ENCODE measurements at places on chromosomes 5 and 9.

DNA sequence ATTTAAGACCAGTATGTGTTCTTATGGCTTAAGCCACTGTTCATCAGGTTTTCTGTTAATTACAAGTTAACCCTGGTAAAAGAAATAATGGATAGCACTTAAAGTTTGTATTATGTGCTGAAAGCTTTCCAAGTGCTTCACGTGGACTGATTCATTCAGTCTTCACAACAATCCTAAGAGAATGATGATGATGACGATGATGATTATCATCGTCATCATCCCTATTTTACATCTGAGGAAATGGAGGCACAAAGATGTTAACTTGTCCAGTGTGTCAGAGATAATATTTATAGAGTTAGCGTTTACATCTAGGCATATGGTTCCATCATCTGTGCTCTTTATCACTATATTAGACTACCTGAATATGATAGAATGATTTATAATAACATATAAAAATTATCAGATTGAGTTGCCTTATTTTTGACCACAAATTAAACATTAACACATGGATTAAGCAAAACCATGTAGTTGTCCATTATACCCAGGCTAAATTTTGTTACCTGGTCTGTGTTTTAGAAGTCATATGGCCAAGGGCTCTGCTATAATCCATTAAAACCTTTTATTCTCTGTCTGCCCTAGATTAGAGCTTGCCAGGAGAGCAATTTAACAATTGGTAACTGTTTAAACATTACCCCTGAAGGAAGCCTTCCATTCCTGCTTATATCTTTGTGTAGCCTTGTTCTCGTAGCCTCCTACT is 102.3 kb upstream of the MAP3K1 start:
- DNase-seq = no peak

DNA sequence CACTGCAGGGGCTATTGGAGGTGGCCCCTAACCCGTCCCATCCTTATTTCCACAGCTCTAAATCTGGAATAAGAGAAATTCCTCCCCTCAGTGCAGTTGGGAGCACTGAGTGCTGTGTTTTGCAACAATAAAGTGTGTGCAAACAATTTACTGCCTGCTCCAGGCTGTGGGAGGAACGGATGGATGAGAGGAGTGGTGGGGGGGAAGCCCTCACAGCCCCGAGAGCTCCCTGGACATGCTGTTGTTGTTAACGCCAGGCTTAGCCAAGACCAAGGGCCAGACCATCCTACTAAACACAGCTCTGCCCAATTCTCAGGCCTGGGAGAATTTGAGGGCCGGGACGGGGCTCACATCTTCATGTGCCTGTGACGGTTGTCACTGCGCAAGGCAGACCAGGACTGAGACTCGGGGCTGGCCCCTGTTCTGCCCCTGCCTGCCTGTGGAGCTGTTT is 200.2 kb downstream of the DAB2IP start:
- DNase-seq = no peak

DNA sequence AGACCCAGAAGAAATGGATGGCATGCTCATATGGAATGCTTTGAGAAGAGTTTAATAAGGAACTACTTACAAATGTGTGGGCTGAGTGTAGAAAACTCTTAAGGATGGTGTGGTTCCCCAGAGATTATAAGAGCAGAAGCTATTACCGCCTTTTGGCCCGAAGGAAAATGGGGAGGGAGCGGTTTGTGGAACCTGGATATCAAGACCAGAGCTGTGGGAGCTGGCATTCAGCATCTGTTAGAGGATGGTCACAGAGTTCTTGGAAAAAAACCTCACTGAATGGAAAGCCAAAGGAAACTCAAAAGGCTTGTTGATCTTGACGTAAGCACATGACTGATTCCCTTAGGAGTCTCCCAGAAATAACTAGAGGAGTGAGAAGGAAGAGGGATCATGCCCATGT is 151.0 kb downstream of the PJA2 start:
- no peak for DNase-seq

GRCh38 chr5:34863946-34864345 is 25.0 kb downstream of the TTC23L start:
- no peak for DNase-seq

DNA sequence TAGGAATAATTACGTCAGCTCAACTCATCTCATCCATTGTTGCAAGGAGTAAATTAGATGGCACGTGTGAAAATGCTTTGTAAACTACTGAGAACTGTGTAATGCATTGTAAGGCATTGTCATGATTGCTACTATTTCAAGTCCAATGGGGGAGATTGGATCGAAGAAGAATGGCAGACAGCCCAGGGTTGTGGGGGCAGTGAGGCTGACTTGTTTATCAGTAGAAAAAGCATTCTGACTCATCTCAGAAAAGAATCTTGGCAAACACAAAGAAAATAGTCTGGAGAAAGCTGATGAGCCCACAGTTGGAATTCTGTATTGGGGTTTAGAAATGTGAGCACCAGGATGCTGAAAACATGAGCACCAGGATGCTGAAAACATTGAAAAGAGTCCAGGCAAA is 28.0 kb upstream of the DAP start:
- DNase-seq = no peak

DNA sequence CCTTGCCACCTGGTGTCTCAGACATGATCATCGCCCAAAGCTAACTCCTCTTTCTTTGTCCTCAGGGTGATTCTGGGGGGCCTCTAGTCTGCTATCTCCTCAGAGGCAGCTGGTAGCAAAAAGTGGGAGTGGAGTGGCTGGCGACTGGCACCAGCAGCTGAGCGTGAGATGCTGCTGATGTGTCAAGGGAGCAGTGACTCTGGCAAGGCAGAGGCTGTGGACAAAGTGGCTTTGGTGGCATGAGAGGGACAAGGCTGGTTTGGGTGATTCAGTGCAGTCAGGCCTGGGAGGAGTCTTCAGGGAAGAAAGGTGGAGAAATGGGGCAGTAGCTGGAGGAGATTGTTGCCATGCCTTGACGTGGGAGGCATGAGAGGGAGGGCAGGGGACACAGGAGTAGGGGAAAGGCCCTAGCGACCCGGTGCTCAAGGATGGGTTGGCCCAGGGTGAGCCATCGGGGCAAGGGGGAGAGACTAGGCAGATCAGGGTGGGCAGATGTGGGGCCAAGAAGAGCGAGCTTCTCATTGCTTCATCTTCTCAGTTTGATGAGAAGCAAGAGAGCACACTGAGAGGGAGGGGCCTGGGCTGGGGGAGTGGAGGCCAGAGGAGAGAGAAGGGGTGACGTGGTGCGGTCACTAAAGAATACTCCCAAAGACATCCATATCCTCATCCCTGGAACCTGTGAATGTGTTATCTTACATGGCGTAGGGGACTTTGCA is 64.2 kb upstream of the SPTLC1 start:
- DNase-seq = no peak

DNA sequence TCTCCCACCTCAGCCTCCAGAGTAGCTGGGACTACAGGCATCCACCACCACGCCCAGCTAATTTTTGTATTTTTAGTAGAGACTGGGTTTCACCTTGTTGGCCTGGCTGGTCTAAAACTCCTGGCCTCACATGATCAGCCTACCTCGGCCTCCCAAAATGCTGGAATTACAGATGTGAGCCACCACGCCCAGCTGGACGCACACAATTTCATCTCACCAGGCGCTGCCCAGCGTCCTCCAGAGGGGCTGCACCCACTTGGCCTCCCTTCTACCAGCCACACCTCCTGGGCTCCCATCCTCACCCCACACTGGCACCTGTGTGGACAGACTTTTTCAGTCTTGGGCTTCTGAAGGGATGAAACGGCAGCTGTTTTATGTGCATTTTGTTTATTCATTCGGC is 3.8 kb upstream of the EXOC3 start:
- no peak for DNase-seq

DNA sequence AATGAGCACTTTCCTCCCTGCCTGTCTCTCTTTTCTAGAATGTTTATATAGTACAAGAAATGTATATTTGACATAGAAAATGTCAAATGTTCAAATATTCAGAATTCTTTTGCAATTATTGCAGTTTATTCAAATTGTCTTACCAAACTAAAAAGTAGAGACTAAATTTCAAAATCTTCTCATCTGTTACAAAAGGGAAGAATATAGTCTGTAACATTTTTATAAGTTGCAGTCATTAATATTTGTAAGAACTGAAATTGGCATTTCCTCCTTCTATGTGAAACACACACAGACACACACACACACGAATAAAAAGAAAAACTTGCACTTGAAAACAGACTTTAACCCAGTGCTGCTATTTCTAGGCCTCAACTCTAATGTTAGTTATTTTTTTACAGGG is 56.4 kb downstream of the NR3C1 start:
- DNase-seq = no peak

DNA sequence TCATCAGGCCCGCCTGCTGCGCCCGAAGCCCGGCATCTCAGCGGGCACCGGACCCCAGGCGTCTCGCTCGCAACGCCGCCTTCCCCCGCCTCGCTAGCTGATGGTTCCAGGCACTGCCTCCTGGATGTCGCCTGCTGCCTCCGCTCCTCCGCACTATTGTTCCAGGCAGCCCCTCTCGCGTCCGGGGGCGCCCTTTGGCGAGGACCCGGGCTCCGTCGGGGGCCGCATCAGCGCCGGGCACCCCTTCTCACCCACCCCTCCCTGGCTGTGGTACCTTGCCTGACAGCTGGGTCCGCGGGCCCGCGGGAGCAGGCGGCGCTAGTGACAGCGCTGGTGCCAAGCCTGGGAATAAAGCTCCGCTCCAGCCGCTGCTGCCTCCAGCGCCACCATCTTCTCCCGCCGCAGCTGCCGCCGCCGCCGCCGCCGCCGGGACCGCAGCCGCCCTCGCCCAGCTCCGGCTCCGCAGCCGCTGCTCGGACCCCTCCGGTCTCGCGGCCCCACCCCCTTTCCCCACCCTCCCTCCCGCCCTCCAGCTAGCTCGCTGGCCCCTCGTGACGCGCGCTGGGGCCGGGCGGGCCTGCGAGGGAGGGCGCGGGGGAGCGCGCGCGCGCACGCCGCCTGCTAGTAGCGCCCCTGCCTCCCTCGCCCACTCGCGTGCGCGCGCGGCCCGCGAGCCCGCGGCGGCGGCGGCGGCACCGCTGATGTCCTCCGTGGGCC is at the start of gene APBA1:
TSS of gene APBA1 (minus strand) at position 493 of the 717 bp plus-strand sequence.
- no peak for DNase-seq

DNA sequence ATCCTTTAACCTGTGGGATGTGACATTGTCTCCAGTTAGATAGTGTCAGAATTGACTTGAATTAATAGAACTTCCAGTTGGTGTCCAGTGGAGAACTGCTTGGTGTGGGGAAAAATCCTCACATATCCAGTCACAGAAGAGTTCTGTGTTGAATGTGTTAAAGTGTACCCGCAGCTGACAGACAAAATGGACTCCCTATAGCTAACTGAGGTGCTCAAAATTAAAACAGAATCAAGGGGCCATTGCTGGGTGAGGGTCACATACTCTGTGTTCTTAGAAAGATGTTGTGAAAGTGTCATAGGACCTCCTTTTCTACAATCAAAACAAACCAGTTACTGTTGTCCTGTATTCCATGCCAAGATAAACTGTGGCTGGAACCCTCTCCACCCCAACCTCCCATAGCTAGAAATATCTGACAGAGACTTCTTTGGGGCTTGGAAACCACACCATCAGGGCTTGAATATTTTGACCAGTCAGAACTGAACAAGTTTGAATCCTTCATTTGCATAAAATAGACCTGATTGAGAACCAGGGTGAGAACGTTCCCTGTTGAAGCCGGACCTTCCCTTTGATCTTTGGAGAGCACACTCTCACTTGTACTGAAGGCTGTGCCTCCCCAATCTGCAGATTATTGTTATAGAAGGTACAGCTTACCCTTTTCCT is 164.0 kb upstream of the ZNF608 start:
- DNase-seq = no peak

DNA sequence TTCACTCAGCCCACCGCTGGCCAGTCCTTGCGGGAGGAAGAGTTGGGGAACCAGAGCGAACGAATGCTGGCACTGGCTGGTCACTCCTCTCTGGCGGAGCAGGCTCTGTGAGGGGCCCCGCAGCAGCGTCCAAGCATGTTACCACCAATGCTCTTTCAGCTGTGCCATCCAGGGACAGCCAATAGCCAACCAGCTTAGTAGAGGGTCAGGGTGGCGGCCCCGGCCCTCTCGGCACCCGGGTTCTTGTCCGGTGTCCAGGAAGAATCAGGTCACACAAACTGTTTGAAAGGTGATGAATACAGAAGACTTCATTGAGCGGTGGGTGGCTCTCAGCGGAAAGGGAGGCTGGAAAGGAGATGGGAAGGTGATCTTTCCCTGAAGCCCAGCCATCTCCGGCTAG is 135.3 kb downstream of the EGFLAM start:
- DNase-seq = no peak

GRCh38 chr5:54518146-54518817 is 723 bp downstream of the SNX18 start:
- peak; percentile 40 for DNase-seq

DNA sequence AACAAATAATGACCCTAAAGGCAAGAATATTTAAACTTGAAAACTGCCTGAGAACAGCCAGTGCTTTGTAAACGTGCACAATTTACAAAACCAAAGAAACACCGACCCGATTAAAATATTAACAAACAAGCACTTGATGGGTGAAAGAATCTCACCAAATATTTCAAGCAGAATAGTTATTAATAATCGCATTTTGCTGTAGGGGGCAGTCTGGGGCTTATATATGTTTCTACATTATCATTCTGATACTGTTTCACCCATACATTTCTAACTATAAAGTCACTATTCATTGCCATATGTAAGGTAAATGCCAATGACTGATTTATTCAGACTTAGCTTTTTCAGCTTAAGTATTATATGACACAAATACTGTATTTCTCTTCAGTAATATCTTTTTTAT is 37.7 kb downstream of the UBAP2 start:
- DNase-seq = no peak

DNA sequence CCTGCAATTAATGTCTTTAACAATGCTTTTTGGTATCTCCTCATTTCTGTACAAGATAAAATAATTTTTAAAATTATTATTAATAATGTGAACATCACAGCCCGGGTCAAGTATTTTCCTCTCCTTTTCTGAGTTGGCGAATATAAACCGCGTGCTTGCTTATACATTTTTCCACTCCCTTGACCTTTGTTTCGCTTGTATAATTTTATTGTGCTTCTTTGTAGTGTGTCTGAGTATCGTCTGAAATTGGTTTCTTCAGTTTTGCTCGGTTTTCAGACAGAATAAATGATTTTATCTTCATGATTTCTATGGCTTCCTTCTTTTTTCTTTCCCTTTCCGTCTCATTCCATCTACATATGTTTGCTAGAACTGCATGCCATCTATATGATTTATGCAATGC is 448.5 kb downstream of the MAT2B start:
- DNase-seq = no peak

DNA sequence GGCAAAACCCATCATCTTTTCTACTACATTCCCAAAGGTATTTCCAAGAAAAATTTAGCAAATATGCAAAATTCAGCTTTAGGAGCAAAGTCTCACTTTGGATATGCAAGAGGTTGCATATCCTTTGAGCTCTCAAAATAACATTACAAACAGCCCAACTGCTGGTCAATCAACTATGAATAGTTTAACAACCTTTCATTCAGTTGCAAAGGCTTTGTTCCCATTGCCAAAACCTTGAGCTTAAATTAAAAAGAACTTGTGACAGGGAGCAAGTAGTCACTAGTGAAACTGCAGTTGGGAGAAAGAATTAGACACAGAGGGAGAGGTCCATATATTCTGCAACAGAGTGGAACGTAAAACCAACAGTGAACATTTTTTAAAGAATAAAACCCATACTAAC is 8.8 kb downstream of the ZNF608 start:
- no peak for DNase-seq

- no peak for DNase-seq
Observed at GRCh38 chr5:22226423-22226822, 626.7 kb downstream of the CDH12 start.

GRCh38 chr9:89742660-89743059 is 137.8 kb downstream of the GADD45G start:
- no peak for DNase-seq

Data from activated CD8-positive, alpha-beta memory T cell treated with anti-CD3 and anti-CD28 coated beads for 1 hour (primary cell).